ENCODE measurements at places on chromosomes 2 and 18. TPM values are rescaled to one million over a fixed set of nuclear protein-coding genes. Genes with fewer than 3 reads are reported as not detected.

- no peaks in the 10 kb centered on the region for H3K4me1 ChIP-seq
- H3K36me3 ChIP-seq: no peaks in the 10 kb centered on the region
- DNase-seq: no peak
- peaks cover 40% of the 10 kb centered on the region for H3K27me3 ChIP-seq
Observed at GRCh38 chr2:46131-46470, 204 bp downstream of the FAM110C start.

DNA sequence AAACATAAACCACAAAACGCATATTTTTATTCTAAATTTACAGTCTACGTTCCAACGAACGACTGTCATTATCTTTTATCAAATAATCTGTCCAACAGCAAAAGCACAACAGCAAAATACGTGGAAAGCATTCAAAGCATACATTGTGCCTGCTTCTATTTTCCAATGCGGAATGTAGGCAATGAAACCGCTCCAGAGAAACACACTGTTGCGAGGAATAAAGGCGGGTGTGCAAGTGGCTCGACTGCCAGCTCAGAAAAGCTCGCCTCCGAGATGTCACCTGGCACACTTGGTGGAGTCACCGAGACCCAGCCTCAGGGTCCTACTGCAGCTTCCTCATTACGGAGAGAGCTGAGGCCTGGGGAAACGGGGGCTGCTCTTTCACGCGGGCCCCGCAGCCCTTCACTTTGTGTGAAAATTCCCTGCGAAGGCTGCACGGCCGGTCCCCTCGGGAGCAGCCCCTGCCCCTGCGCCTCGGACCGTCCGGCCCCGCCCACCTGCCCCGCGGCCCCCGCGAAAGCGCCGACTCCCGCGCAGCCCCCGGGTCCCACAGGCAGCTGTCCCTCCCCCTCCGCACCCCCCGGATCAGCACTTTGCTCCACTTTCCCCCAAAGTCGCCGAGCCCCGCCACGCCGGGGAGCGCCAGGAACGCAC is 752 bp downstream of the MGAT4A start:
- H3K27me3 ChIP-seq: no peaks in the 10 kb centered on the region
- H3K36me3 ChIP-seq: peaks cover 9% of the 10 kb centered on the region
- H3K27ac ChIP-seq: peak overlapping the region; percentile 87
- DNase-seq: no peak
- H3K4me1 ChIP-seq: peaks cover 23% of the 10 kb centered on the region

GRCh38 chr2:74576863-74577229 is 22.3 kb downstream of the DOK1 start:
- no peaks in the 10 kb centered on the region for H3K36me3 ChIP-seq
- H3K4me1 ChIP-seq: peaks cover 3% of the 10 kb centered on the region
- H3K27ac ChIP-seq: no peak overlapping the region
- H3K4me3 ChIP-seq: no peak overlapping the region
- DNase-seq: no peak
- no peaks in the 10 kb centered on the region for H3K27me3 ChIP-seq

- H3K4me1 ChIP-seq: peaks cover 80% of the 10 kb centered on the region
- no peaks in the 10 kb centered on the region for H3K27me3 ChIP-seq
- peak; percentile 53 for DNase-seq
- H3K36me3 ChIP-seq: peaks cover 4% of the 10 kb centered on the region
Observed at GRCh38 chr18:49059028-49059834, 108.5 kb upstream of the SMAD7 start.

DNA sequence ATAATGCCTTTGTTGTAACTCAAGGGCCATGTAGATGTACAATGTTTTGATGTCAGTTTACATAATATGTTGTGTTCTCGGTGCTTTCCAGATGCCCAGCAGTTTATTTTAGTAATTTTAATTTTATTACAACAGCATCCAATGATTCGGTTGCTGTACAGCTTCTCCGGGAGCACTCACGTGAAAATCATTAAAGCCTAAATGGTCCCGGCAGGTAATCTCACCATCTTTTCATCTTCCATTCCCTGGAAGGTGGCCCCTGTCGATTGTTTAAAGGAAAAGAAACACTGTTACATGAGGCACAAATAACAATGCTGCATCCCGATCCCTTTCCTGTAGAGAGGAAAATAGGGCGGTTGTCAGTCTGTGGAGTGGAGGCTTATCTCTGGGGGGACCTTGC is 498.1 kb downstream of the SLC4A3 start:
- DNase-seq: no peak
- no peaks in the 10 kb centered on the region for H3K27me3 ChIP-seq
- H3K4me1 ChIP-seq: no peaks in the 10 kb centered on the region
- H3K27ac ChIP-seq: no peak overlapping the region
- no peak overlapping the region for H3K4me3 ChIP-seq
- no peaks in the 10 kb centered on the region for H3K36me3 ChIP-seq

- DNase-seq: no peak
- H3K4me1 ChIP-seq: no peaks in the 10 kb centered on the region
- H3K4me3 ChIP-seq: peak overlapping the region; percentile 46
Observed at GRCh38 chr18:11946756-11947155, 34.6 kb upstream of the IMPA2 start.

GRCh38 chr2:1641523-1641922 is 102.8 kb downstream of the PXDN start:
- DNase-seq: no peak
- no peaks in the 10 kb centered on the region for H3K4me1 ChIP-seq
- no peak overlapping the region for H3K4me3 ChIP-seq
- H3K36me3 ChIP-seq: no peaks in the 10 kb centered on the region
- H3K27ac ChIP-seq: no peak overlapping the region

GRCh38 chr2:32739664-32740063 is 111.8 kb downstream of the TTC27 start:
- no peaks in the 10 kb centered on the region for H3K27me3 ChIP-seq
- H3K4me1 ChIP-seq: no peaks in the 10 kb centered on the region
- DNase-seq: no peak
- no peak overlapping the region for H3K4me3 ChIP-seq

Gene DPP4
- total RNA-seq: 23.9 TPM

Gene MORN2
- 10.8 TPM for total RNA-seq

Gene EHD3
- 2.7 TPM for total RNA-seq

All from thymus (tissue), 14 donors.